Bronchial smooth muscle cell (primary cell): ENCODE measurements at places on chromosomes 12 and 14. TPM values are rescaled to one million over a fixed set of nuclear protein-coding genes. Genes with fewer than 3 reads are reported as not detected.

The INSM2 gene
- total RNA-seq, result not detected in 2 replicates

The MYF5 gene
- total RNA-seq, result not detected in 2 replicates

The ZC2HC1C gene
- 1.4 and 1.5 TPM in 2 replicates for total RNA-seq

The BCAT1 gene
- total RNA-seq, result 61.8 and 63.3 TPM in 2 replicates

The NKX2-1 gene
- total RNA-seq, result 0.09 TPM in 1 of 2 replicates, not detected in the other

The TIGAR gene
- total RNA-seq, result 4.5 and 9.3 TPM in 2 replicates

The PLEKHG7 gene
- total RNA-seq, result not detected in 2 replicates

The HOXC12 gene
- not detected in 2 replicates for total RNA-seq

The UBC gene
- total RNA-seq, result 2,781 and 4,093 TPM in 2 replicates

The PIANP gene
- 0.09 and 0.16 TPM in 2 replicates for total RNA-seq

The GDF11 gene
- 4.5 and 5.0 TPM in 2 replicates for total RNA-seq

The PLA2G1B gene
- 0.17 TPM in 1 of 2 replicates, not detected in the other for total RNA-seq

The PPM1H gene
- total RNA-seq, result 0.17 and 0.47 TPM in 2 replicates

The SLC7A8 gene
- total RNA-seq, result 15.8 and 25.9 TPM in 2 replicates

The MMAB gene
- total RNA-seq, result 25.6 and 30.3 TPM in 2 replicates

The ASCL4 gene
- total RNA-seq, result not detected in 2 replicates

The GPR84 gene
- not detected in 2 replicates for total RNA-seq

The SIRT4 gene
- total RNA-seq, result 2.6 and 2.7 TPM in 2 replicates

The GPR68 gene
- total RNA-seq, result 10.4 and 42.4 TPM in 2 replicates

The LRRC10 gene
- not detected in 2 replicates for total RNA-seq

The CHGA gene
- total RNA-seq, result 0.16 TPM in 1 of 2 replicates, not detected in the other

The OR4N2 gene
- not detected in 2 replicates for total RNA-seq

The TRPV4 gene
- 1.1 and 2.4 TPM in 2 replicates for total RNA-seq

The FAM234B gene
- 4.7 and 5.0 TPM in 2 replicates for total RNA-seq

The STAC3 gene
- 0.63 and 0.69 TPM in 2 replicates for total RNA-seq

The SELPLG gene
- total RNA-seq, result 0.63 and 1.5 TPM in 2 replicates

The ACOT6 gene
- not detected in 2 replicates for total RNA-seq

The CCDC177 gene
- 0.09 TPM in 1 of 2 replicates, not detected in the other for total RNA-seq

The DEGS2 gene
- 0.16 and 0.26 TPM in 2 replicates for total RNA-seq

The FGF23 gene
- under 0.01 TPM in 1 of 2 replicates, not detected in the other for total RNA-seq

The GPATCH2L gene
- total RNA-seq, result 44.4 and 64.7 TPM in 2 replicates

The TUBA1A gene
- 861 and 1,359 TPM in 2 replicates for total RNA-seq

The HOXC5 gene
- total RNA-seq, result 0.16 and 0.17 TPM in 2 replicates

The DNAJC22 gene
- total RNA-seq, result 0.43 and 7.9 TPM in 2 replicates

The NOC4L gene
- 4.6 and 7.4 TPM in 2 replicates for total RNA-seq

The CLMN gene
- total RNA-seq, result 0.16 and 0.17 TPM in 2 replicates

The IL31 gene
- total RNA-seq, result not detected in 2 replicates

The SCNN1A gene
- 0.16 and 0.34 TPM in 2 replicates for total RNA-seq

The CPNE8 gene
- 3.3 and 9.0 TPM in 2 replicates for total RNA-seq

The SPIC gene
- not detected in 2 replicates for total RNA-seq

The IL25 gene
- total RNA-seq, result not detected in 2 replicates

The GPR137C gene
- 0.43 and 0.79 TPM in 2 replicates for total RNA-seq

The SLCO1C1 gene
- total RNA-seq, result not detected in 2 replicates

The ARHGEF25 gene
- total RNA-seq, result 33.4 and 38.7 TPM in 2 replicates

The TAS2R43 gene
- total RNA-seq, result 0.63 and 1.0 TPM in 2 replicates

The GABARAPL1 gene
- 89.4 and 103 TPM in 2 replicates for total RNA-seq

The GNG2 gene
- total RNA-seq, result 12.4 and 21.9 TPM in 2 replicates
